ENCODE measurements at places on chromosomes 12 and 14.

DNA sequence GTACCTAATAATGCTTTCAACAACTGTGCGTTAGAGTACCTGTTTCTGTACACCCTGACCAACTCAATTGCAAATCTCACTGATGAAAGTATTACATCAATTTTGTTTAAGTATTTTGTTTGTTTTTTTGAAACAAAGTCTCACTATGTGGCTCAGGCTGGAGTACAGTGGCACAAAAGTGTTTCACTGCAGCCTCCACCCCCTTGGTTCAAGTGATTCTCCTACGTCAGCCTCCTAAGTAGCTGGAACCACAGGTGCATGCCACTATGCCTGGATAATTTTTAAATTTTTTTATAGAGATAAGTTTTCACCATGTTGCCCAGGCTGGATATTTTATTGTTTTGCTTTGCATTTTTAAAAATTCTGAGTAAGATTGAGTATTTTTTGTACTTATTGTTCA, 46.7 kb downstream of the YEATS4 start:
- DNase-seq = no peak

- DNase-seq = peak; percentile 96
Observed at GRCh38 chr14:75277008-75277814, 1.4 kb upstream of the FOS start.

GRCh38 chr14:73685328-73685727, 28.9 kb downstream of the PNMA1 start:
- DNase-seq = no peak

- no peak for DNase-seq
Observed at GRCh38 chr12:82225871-82226270, 132.3 kb downstream of the CCDC59 start.

- no peak for DNase-seq
Observed at GRCh38 chr12:90404071-90404470, 550.9 kb downstream of the CCER1 start.

DNA sequence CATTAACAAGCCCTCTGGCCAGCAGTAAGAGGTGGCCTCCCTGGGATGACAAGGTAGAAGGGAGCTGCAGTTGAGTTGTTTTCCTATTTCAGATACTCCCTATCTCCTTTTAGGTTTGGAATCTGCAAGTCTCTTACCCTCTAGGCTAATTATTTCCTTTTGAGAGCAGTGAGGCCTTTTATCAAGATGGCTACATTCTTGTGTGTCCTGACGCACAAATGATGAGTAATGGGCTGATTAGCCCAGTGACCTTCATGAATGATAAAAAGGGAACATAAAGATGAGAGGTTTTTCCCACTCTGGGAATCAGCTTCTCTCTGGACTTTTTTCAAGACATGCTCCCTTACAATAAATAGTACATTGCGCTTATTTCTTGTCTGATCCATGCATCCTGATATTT, 22.9 kb downstream of the DYRK2 start:
- no peak for DNase-seq
